Brain (organoid and tissue), 16 donors: ENCODE measurements at places on chromosomes 11 and 22. TPM values are rescaled to one million over a fixed set of nuclear protein-coding genes. Genes with fewer than 3 reads are reported as not detected.
A peak's percentile ranks its signal among the peaks of the same experiment; 100 is the strongest.

- no peak for DNase-seq
Measured at GRCh38 chr11:33168709-33169200, 7.5 kb upstream of the CSTF3 start.

DNA sequence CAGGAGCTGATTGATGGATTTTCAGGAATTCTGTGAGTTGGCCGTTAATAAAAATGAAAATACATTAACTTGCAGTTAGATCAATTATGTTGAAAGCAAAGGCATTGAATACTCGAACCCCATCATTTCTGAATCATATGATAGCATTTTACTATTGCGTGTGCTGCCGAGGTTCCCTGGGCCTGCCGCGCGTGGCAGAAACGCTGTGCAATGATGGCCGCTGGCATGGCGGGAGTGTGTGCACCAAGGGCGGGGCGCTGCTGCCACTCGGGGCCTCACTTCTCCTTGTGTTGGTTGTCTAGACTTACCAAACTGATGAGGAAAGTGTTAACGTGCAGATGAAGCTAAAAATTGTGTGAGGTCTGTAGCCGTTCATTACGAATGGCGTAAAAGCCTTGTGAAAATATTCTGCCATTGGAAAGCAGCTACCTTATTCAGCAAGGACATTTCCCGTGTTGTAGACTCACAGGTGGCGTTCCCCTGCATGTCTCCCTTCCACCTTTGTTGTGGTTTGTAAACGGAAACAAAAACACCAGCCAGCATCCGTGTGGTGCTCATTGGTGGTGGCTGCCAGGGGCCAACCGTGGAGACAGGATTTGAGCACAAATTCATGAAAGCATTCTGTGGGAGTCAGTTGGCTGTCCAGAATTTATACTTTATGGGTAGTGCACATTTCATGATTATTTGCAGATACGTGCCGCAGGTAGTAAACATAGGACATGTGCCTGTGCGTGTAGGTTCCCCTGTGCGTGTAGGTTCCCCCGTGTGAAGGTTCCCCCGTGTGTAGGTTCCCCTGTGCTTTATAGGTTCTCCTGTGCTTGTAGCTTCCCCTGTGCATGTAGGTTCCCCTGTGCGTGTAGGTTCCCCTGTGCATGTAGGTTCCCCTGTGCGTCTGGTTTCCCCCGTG lies 5.9 kb upstream of the GRAMD4 start:
- DNase-seq, result no peak

- DNase-seq, result no peak
Measured at GRCh38 chr11:111836721-111837120, 34.7 kb downstream of the ALG9 start.

DNA sequence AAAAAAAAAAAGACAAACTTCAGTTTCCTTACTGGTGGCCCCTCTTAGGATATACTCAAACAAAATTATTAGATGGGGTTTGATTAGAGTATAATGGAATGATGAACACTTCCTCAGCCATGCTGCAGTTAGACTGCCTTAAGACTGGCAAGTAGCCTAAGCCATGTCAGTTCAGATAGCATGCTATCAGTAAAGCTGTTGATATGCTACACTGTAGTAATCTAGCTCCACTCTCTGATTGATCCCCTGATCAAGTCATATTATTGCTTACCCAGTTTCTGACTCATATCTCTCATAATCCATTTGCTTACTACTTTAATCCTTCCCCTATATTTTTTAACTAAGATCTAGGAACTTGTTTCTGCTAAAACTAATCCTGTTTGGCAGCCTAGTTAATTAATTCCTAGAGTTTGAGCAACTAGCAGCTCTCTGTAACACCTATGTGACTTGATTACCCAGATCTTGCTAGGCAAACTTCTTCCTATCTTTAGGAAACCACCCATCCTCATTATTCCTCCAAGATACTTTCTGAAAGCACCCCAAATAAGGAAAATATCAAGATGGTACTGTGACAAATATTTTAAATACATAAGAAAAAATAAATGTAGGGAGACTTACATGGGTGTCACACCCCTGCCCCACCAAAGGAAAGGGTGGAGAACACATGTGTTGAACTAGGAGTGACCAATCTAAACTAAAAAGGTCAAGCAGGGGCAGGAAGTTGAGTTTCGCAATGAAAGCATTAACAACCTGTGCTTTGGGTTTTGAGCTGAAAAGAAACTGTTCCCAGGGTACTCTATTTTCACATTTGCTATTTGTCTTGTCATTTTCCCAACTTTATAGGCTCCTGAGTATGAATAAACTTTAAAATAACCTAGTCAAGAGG lies 43.2 kb downstream of the PIK3C2A start:
- no peak for DNase-seq

DNA sequence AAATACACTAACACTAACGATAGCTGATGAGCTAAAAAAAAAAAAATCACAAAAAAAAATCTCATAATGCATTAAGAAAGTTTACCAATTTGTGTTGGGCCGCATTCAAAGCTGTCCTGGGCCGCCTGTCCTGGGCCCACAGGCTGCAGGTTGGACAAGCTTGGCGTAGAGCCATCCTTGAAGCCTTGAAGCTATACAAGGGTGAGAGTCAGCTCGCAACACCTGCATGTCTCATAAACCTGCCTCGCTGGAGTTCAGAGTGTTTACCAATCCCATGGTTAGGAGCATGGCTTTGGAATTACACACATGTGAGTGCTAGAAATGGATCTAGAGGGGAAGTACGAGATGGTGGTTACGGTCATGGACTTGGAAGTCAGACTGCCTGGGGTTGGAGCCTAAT lies 453.7 kb downstream of the INSC start:
- no peak for DNase-seq

DNA sequence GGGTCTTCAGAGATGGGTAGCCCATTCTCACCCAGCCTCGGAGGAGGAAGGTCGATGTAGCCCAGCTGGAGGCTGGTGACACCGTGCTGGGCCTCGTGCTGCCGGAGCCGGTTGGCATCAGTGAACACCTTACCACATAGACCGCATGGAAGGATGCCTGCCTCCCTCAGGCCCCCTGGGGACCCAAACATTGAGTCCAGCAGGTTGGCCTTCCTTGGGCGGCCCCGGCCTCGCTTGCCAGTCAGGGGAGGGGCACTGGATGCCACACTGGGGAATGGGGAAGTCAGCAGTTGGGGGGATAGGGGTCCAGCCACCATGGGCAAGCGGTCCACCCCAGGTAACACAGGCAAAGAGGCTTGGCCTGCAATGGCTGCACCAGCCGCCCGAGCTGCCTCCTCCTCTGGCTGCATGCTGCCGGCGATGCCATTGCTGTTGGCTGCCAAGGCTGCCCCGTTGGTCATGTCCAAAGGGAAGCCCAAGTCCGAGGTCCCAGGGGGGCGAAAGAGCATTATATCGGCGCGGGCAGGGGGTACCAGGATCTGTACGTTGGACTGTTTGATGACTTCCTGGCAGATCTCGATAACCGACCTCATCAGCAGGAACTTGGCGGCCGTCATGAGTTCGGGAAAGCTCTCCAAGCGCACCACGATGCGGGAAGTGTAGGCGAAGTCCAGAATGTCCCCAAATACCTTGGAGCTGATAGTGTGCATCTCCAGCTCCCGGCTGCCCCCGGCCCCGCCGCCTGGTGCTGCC lies 1.4 kb downstream of the PATZ1 start:
- no peak for DNase-seq

GRCh38 chr11:39304586-39304985 lies 2154.9 kb downstream of the LRRC4C start:
- no peak for DNase-seq

DNA sequence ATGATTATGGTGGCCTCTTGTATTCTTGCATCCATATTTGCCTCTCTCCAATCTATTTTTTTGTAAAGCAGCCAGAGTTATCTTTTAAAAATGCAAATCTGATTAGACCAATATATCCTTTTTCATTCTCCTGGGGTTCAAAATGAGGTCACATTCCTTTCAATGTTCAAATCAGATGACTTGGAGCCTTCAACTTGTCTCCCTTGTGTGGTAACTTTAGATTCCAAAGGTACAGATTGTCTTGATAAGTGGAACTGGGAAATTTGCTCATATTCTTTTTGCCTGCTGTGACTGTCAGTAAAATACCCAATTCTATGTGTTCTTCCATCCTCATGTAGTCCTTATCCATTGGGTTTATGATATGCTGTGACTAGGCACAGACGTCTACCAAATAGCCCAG lies 15.1 kb upstream of the CAPRIN1 start:
- no peak for DNase-seq

GRCh38 chr22:20536590-20537324 lies 29.3 kb downstream of the MED15 start:
- DNase-seq, result no peak

- DNase-seq, result no peak
Measured at GRCh38 chr11:8318536-8318935, 54.9 kb upstream of the LMO1 start.

- DNase-seq, result peak; percentile 94
Measured at GRCh38 chr11:126082251-126083109, 19.8 kb upstream of the CDON start.

DNA sequence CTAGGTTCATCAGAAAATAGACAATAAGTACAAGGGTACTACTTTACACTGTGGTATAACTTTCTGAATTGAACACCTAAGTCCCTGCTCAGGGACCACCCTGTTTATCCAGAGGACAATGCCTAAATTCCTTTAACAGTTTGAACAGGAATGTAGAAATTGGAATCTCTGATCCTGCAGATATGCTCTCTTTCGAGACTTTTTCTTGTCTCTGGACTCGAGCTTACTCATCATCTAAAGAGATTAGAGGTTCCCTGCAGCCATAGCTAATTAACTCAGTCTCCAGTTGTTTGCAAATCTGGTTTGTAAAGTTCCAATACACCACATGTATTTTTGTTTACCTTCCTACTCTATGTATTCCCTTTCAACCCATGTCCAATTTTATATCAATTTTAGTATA lies 1.0 kb downstream of the HOATZ start:
- DNase-seq, result no peak

DNA sequence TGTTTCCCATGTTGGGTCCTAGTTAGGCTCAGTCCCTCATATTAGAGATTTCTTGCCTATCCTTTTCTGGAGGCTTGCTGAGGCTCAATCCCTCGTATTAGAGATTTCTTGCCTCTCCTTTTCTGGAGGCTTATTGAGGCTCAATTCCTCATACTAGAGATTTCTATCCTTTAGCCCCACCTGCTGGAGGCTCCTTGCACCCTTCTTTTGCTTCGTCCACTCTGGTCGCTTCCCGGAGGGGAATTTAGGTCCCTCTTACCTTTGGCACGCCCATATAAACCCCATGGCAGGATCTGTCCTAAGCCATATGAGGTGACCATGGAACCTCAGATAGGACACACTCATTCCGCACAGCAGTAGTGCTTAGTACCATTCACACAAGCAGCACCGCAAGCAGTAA lies 15.9 kb downstream of the CYP2D6 start:
- no peak for DNase-seq

GRCh38 chr22:24181996-24182899 lies 961 bp downstream of the SUSD2 start:
- DNase-seq, result no peak

DNA sequence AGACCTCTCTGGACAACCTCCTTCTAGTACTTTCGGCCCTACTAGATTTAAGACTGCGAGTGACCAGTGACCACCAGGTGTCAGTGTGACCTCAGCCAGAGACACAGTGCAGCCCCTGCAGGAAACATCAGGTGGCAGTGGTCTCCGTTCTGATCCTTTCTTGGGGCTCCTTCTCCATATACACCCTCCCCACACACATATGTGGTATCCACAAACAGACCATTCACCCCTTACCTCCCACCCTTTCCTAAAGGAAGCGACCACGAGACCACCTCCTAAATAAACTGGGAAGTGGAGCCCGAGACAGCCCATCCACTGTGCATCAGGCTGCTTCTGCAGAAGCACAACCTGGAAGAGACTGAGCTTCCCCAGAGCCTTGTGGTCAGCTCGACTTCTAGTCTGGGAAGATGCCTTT lies 38.5 kb upstream of the CYP2D6 start:
- DNase-seq, result peak; percentile 91

- peak; percentile 28 for DNase-seq
Measured at GRCh38 chr11:13970986-13971385, 8.5 kb downstream of the SPON1 start.

- no peak for DNase-seq
Measured at GRCh38 chr11:128399251-128400121, 187.9 kb downstream of the ETS1 start.

- DNase-seq, result peak; percentile 35
Measured at GRCh38 chr11:103637295-103637694, 399.1 kb upstream of the DDI1 start.

- no peak for DNase-seq
Measured at GRCh38 chr22:42799461-42800405, 57.3 kb downstream of the ARFGAP3 start.

GRCh38 chr22:20033045-20033706 lies 12.3 kb downstream of the TANGO2 start:
- DNase-seq, result no peak

DNA sequence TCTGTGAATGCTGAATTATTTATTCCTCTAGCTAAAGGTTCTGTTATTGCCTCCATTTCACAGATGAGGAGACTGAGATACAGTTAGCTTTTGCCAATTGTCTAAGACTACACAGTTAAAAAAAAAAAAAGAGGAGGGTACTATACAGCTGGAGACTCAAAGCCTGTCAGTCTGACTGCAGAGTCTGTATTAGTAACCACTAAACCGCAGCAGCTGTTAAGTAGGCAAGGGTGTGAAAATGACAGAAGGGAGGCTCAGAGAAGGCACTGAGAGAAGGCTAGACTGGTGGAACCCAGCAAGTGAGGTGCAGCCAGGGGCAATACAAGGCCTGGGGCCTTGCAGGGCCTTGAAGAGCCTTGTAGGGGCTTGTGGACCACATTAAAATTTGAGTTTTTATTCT lies 181.2 kb downstream of the CSNK2A3 start:
- DNase-seq, result peak; percentile 68

DNA sequence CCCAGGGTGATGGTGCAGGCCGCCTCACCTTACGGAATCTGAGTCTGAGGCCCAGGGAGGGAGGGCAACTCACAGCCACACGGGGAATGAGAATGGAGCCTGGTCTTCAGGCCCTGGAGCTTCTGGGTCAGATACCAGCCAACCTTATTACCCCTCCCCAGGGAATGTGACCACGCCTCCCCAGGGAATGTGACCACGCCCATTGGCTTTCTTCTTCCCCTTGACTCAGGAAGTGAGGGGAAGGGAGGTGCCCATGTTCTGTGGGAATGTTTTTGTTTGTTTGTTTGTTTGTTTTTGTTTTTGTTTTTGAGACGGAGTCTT lies 57.5 kb upstream of the RBFOX2 start:
- no peak for DNase-seq

- no peak for DNase-seq
Measured at GRCh38 chr11:94877443-94878200, 95.7 kb downstream of the CWC15 start.

Gene B4GAT1
- polyA plus RNA-seq, result 89.5 TPM

Gene SLC25A18
- 40.2 TPM for polyA plus RNA-seq

Gene OTOG
- polyA plus RNA-seq, result 1.3 TPM

Gene MYBPC3
- polyA plus RNA-seq, result not detected

Gene ALX4
- 0.19 TPM for polyA plus RNA-seq

Gene NCAPH2
- polyA plus RNA-seq, result 83.9 TPM

Gene RFPL2
- 5.3 TPM for polyA plus RNA-seq

Gene MMP11
- 8.4 TPM for polyA plus RNA-seq

Gene HMBS
- polyA plus RNA-seq, result 28.1 TPM

Gene PRODH
- polyA plus RNA-seq, result 2.2 TPM

Gene MMP27
- not detected for polyA plus RNA-seq

Gene IGF2
- polyA plus RNA-seq, result 11.4 TPM

Gene HEPACAM
- 66.5 TPM for polyA plus RNA-seq

Gene SLC22A6
- 2.0 TPM for polyA plus RNA-seq

Gene RBM14
- 70.7 TPM for polyA plus RNA-seq

Gene SYCE3
- 2.9 TPM for polyA plus RNA-seq

Gene RPL3
- 2,313 TPM for polyA plus RNA-seq

Gene SCARF2
- polyA plus RNA-seq, result 1.9 TPM

Gene GAS2
- polyA plus RNA-seq, result 0.80 TPM

Gene NAT10
- 17.4 TPM for polyA plus RNA-seq

Gene MPZL3
- 4.3 TPM for polyA plus RNA-seq

Gene PLEKHA7
- 8.9 TPM for polyA plus RNA-seq

Gene P4HA3
- polyA plus RNA-seq, result 2.1 TPM
